Thoracic aorta (tissue), 2 donors: ENCODE measurements at places on chromosomes 5 and 9. TPM values are rescaled to one million over a fixed set of nuclear protein-coding genes. Genes with fewer than 3 reads are reported as not detected.

DNA sequence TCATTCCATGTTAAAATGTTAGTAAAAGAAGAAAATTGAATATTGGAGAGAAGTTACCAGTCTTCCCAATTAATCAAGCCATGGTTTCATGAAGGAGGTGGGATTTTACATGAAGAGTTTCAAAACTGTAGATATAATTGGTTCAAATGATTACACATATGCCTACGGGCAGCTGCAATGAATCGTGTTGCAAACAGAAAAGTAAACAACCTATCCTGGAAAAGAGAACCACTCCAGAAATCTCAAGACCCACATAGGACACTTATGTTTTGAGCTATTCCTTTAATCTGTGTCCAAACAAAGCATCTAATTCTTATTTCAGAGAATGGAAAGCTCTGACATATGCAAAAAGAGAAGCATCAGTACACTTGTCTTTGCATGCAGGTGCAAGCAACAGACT lies 340.2 kb downstream of the NDUFS4 start:
- no peak for DNase-seq

GRCh38 chr9:88973281-88974045 lies 17.8 kb upstream of the S1PR3 start:
- DNase-seq = no peak

- DNase-seq = no peak
Observed at GRCh38 chr5:122258241-122258640, 53.8 kb upstream of the SNCAIP start.

DNA sequence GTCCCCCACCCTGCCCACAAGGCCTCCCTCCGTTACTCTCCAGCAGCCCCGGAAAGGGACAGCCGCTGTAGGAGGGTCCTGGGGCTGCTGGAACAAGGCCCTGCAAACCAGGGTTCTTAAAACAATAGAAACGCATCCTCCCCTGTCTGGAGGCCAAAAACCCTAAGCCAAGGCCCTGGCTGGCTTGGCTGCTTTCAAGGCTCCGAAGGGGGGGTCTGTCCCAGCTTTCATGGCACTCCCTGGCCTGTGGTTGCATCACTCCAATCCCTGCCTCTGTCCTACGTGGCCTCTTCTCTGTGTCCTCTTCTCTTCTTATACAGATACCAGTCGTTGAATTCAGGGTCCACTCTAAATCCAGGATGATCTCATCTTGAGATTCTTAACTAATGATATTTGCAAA lies 7.4 kb upstream of the UBAC1 start:
- DNase-seq = no peak

DNA sequence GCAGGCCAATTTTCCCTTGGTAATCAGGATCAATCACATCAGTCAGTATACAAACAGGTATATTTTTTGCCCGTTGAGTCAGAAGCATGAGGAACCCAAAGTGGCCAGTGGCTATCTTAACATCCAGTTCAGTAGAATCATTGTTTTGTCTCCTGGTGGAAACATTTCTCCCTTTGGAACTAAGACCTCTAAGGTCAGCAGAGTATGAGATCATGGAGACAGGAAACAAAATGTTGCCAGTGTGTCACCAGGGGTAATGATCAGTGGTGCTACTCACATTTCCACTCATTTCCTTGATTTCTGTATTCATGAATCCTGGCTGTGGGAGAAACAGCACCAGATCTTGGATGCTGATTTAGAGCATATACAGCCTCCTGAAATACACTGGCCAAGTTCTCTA lies 553.0 kb downstream of the CSNK1G3 start:
- DNase-seq = no peak

Gene FOXD4L5
- 0.28 TPM for total RNA-seq

Gene PCDH1
- total RNA-seq = 24.6 TPM

Gene F2RL1
- total RNA-seq = 9.1 TPM

Gene GFI1B
- total RNA-seq = not detected
